Astrocyte of the spinal cord (primary cell): ENCODE measurements at places on chromosomes 4 and X.
A peak's percentile ranks its signal among the peaks of the same experiment; 100 is the strongest.

DNA sequence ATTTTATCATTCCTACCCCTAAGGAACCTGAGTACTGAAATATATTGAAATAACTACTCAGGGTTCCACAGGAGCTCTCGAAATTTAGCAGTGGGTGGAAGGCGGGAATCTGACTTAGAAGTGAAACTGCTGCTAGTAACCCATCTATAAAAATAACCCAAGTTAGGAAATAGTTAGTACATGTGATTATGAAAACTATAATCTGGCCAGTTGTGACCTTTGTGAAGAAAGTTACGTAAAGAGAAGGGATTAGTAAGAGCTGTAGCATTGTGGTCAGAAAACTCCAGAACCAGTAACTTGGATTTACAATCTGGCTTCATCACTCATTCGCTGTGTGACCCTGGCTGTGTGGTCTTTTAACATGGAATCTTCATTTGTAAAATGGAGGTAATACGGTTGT lies 175.5 kb downstream of the RAPGEF2 start:
- DNase-seq: no peak

GRCh38 chrX:56000174-56000573 lies 232.0 kb upstream of the KLF8 start:
- DNase-seq: no peak

DNA sequence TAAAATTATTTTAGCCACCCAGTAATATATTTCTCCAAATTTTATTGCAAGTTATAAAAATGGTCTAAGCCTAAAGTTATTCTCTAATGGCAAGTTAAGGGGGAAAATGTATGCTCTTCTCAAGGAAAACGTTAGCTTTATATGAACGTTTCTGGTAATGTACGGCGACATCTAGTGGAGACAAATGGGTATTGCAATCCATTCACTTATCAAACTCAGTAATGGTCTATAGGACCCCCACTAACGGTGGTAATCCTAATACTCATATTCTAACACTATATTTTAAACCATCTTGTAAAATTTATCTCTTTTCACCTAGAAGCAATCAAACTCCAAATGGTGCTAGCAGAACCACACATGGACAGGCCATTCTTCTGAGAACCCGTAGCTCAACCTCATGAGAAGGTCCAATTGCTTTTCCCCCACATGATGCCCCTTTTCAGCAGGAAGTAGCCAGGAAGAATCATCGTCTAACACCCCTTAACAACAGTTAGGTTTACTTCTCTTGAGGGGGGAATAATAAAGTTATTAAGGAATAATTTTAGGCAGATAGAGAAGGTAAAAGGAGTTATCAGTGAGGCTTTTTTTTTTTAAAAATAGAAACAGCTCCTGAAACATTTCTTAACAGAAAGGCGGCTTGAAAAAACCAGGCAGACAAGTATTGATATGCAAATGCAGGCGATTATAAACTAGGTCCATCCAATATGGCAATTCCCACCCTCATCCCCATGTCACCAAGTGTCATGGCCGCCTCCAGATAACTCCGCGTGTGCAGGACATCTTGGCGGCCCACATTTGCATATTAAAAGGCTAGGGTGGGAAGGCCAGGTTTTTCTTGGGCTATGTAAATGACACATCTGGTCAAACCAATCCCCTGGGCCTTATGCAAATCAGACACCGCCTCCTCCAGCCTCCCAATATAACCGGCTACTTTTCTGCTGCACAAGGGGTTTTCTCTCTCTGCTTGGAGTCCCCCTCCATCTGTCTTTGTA lies 35.0 kb downstream of the NUDT11 start:
- DNase-seq: peak; percentile 57

DNA sequence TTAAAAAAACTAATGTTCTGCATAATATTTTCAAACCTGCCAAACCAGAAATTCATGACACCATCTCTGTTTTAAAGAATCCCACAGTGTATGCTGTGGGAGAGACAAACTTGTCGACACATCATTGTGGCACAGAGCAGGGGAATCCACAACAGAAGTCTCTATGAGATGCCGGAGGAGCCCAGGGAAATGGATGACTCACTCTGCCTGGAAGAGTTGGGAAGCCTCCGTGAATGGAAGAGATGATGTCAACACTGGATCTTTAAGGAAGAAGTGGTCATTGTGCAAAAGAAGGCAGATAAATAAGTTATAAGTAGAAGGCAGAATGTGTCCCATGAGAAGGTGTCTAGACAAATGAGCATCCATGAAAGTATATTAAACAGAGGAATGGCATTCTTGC lies 595.1 kb downstream of the RAB28 start:
- peak; percentile 13 for DNase-seq

- DNase-seq: peak; percentile 78
Observed at GRCh38 chr4:10746371-10747171, 62.0 kb upstream of the CLNK start.
